ENCODE measurements at places on chromosomes 5 and 9.

DNA sequence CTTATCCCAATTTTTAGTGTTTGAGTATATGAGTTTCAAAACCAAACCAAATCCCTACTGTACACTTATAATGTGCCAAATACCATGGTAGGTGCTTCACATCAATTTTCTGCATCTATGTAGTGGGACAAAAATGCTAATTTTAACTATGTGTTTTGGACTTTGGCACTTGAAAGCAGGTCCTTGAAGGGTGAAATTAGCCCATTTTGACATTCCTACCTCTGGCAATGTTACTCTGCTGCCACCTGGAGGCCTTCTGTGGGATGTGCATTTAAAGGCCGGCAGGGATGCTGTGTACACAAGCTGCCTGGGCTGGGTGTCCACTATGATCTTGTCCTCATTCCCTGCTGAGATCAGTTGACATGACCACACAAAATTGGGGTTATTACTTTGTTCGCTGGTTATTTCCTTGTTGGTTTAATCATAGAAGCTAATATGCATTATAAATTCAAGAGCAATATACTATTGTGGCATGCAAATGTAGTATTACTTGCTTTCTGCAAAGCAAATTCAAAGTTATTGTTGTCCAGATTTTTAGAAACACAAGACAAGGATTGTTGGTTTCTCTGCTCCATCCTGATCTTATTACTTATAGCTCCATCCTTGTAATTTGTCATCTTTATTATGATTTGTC is 166.8 kb downstream of the ARHGEF28 start:
- DNase-seq, result peak; percentile 50

GRCh38 chr5:373710-374602 is 52.4 kb downstream of the AHRR start:
- peak; percentile 73 for DNase-seq

DNA sequence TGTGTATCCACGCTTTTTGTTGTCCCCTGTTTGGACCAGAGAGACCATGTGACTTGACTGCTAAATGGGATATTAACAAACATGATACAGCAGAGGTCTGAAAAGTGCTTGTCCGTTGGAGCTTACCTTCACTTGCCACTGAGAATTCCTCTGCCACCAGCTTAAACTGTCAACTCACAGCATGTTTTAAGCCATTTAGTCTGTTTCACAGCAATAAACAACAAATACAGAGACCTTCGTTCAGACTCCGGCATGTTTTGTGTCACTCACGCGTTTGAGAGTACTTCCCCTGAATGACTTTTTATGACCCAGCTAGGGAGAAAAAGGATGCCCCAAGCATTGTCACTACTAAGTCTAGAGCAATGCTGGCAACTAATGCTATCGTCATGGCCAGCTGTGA is 173.8 kb downstream of the PTPRD start:
- no peak for DNase-seq

GRCh38 chr9:123865226-123866000 is 64.5 kb downstream of the DENND1A start:
- no peak for DNase-seq

- DNase-seq, result no peak
Observed at GRCh38 chr5:88436290-88436689, 167.6 kb upstream of the TMEM161B start.

DNA sequence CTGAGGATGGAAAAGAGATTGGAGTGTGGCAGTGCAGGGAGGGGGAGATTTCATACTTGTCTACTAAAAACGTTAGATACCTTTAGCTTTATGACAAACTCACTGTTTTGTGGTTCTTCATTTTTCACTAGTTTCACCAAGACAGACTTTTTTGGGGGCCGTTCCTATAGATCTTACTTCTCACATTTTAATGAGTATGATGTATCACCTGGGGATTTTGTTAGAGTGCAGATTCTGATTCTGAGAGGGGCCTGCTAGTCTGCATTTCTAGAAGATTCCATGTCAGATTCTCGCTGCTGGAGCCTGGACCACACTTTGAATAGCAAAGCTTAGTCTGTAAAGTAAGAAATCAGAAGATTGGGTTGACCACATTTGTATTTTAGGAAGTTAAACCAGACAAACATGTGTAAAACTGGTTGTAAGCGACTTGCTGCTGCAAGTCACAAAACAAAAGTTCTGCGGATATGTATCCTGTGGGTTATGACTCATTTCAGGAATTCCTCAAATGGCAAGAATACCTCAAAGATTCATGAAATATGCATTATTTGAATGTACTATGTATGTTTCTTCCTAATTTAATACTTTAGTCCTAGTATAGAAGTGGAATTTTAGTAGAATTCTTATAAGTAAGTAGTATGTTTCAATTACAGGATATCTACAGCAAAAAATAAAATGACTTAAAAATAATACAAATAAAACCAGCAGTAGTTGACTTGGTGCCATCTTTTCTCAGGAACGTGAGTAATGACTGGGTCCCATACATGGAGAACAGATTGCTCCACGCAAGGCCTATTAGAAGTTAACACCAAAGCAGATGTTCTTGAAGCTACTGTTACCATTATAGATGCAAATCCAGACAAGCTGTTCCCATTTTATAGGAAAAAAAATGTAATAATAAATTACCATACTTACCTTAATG is 27.8 kb downstream of the NFIL3 start:
- DNase-seq, result peak; percentile 52

GRCh38 chr9:27391040-27391895 is 94.3 kb upstream of the EQTN start:
- no peak for DNase-seq

DNA sequence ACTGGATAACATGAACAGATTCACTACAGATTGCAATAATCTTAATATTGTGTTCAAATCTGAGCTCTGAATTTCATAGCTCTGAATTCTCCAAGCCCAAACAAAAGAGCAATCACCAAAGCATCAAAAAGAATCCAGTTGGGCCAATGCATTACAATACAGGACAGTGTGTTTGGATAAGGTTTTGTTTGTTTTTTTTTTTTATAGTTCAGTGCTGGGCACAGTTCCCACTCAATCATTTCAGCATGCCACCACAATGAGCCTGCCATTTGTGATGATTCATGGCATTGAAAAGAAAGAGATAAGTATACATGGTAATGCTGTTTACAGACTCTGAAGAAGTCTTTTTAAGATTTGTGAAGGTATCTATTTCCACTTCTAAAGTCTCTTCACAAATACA is 1.7 kb upstream of the HTR1A start:
- DNase-seq, result no peak

- DNase-seq, result no peak
Observed at GRCh38 chr5:102974177-102974576, 145.8 kb downstream of the GIN1 start.

DNA sequence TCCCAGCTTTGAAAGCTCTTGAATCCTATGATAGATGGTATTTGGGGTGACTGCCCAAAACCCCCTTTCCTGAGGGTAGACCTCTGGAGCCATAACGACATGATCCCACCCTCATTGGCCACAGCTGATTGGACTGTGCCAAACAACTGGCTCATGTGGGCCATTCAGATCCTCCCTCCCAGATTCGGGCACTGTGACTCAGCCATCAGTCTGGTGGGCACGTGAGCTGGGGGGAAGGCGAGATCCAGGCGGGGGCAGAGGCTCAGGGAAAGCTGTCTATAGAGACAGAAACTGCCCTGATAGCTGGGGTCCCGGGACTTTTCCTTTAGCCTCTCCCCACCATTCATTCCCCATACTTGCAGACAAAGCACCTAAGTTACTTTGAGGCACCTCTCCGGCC is 15.1 kb upstream of the NCS1 start:
- no peak for DNase-seq

GRCh38 chr5:139342423-139342723 is 719 bp downstream of the PAIP2 start:
- DNase-seq, result no peak

DNA sequence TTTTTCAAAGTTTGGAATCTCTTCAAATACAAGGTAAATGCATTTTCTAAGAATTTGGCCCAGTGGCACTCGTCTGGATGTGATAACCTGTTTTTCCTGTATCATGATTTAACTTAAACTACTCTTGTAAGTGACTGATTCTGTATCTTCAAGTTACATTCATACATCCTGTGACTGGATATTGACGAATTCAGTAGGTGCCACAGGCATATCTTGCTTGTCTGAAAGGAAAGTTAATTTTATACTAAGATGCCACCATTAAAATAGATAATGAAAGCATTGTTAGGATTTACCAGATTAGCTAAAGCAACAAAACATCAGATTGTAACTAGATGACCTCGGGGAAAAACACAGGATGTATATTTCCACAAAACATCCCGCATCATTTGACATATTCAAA is 175.3 kb upstream of the ZNF608 start:
- no peak for DNase-seq

DNA sequence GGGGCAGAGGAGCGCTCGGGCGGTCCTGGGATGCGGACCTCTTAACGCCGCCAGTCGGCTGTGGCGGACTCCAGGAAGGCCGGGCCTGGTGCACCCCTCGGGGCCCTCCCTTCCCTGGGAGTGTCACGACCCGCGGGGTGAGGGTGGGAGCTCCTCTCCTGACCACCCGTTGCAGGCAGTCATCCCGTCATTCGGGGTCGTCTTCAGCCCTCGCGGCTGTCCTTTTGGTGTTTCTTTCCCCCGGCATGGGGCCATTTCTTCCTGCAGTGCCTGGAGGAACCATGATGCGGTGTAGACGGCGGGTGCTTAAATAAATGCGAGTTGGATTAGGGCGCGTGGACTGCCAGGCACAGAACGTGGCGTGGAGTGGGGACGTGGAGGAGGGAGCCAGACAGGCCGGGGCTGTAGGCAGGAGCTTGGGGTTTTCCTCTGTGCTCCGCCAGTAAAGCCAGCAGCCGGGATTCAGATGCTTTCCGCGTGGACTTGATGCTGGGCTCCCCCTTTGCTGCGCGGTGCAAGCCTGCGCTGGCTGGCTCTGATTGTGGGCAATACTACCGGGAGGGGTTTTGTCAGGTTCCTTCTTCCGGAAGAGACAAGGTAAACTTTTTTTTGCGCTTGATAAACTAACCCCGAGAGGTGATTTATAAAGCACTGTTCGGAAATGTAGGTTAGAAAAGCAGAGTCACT is 868 bp downstream of the KDM4C start:
- DNase-seq, result peak; percentile 66

GRCh38 chr5:133370904-133371303 is 241.4 kb downstream of the FSTL4 start:
- DNase-seq, result no peak

Measured in NCI-H226 (cell line).